Kidney (tissue), 22 donors: ENCODE measurements at places on chromosomes 5 and 9. TPM values are rescaled to one million over a fixed set of nuclear protein-coding genes. Genes with fewer than 3 reads are reported as not detected.
A peak's percentile ranks its signal among the peaks of the same experiment; 100 is the strongest.

- H3K4me1 ChIP-seq, result no peaks in the 10 kb centered on the region
- no peaks in the 10 kb centered on the region for H3K27me3 ChIP-seq
- H3K4me3 ChIP-seq, result no peak overlapping the region
- no peaks in the 10 kb centered on the region for H3K36me3 ChIP-seq
Measured at GRCh38 chr5:112491257-112491656, 72.2 kb upstream of the EPB41L4A start.

DNA sequence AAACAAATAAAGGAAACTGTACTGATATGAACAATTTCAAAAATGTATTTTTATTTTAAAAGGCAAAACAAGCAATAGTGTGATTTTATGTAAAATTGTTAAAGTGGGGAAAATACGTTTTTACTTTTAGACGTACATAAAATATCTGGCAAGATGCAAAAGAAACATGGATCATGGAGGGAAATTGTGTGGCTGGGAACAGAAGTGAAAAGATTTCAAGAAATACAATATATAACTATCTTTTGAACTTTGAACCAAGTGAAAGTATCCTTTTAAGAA lies 1.5 kb upstream of the ZNF367 start:
- no peak for DNase-seq
- H3K36me3 ChIP-seq, result no peaks in the 10 kb centered on the region
- peak overlapping the region; percentile 47 for H3K4me3 ChIP-seq
- peak overlapping the region; percentile 99 for H3K27ac ChIP-seq
- no peaks in the 10 kb centered on the region for H3K27me3 ChIP-seq

- H3K27ac ChIP-seq, result peak overlapping the region; percentile 75
- no peaks in the 10 kb centered on the region for H3K27me3 ChIP-seq
- DNase-seq, result no peak
- H3K4me1 ChIP-seq, result peaks cover 24% of the 10 kb centered on the region
Measured at GRCh38 chr9:4066120-4066519, 233.7 kb downstream of the GLIS3 start.

NR2F1-AS1 gene
- total RNA-seq, result 13.0 TPM

DNA sequence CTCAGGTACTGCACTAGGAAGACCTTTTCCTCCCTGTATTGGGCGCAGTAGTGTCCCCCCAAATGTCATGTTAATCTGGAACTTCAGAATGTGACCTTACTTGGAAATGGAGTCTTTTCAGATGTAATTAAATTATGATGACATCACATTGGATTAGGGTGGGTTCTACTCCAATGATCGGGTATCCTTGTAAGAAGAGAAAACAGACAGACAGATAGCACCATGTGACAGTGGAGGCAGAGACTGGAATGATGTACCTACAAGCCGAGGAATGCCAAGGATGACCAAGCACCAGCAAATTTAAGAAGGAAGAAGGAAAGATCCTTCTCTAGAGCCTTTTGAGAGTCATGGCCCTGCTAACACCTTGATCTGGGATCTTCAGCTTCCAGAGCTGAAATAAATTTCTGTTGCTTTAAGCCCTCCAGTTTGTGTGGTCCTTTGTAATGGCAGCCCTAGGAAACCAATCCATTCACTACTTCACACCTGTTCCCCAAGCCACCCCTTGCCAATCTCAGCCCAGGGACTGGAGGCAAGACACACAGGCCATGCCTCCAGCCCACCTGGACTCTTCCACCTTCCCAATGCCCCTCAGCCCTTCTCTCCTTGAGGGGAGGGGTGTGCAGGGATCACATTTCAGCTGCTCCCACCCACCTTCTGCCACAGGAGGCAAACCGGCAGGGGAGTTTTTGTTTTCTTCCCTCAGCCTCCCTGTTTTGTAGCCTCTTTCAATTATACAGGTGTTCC lies 1.6 kb downstream of the CCNJL start:
- H3K27me3 ChIP-seq, result no peaks in the 10 kb centered on the region
- H3K36me3 ChIP-seq, result no peaks in the 10 kb centered on the region
- H3K4me1 ChIP-seq, result peaks cover 2% of the 10 kb centered on the region
- no peak overlapping the region for H3K27ac ChIP-seq
- H3K4me3 ChIP-seq, result no peak overlapping the region
- DNase-seq, result no peak

DNA sequence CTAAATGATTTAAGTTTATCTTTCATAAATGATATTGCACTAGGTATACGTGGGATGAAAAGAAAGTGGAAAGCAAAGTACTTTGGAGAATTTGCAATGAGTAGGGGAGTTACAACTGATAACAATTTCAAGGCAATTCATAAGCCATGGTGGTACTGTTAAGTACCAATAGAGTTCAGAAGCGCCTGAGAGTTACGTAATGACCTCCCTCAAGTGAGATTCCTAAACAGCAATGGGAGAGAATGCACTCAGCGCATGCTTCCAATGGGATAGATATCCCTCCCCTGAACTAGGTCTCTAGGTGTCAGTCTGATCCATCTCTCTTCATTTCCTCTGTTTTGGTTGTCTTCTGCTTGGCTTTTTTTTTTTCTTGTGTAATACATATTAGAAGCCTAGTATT lies 249.3 kb downstream of the NNT start:
- no peak overlapping the region for H3K27ac ChIP-seq
- no peak overlapping the region for H3K4me3 ChIP-seq
- H3K27me3 ChIP-seq, result no peaks in the 10 kb centered on the region
- no peak for DNase-seq
- no peaks in the 10 kb centered on the region for H3K4me1 ChIP-seq
- H3K36me3 ChIP-seq, result no peaks in the 10 kb centered on the region

- H3K36me3 ChIP-seq, result no peaks in the 10 kb centered on the region
- H3K4me3 ChIP-seq, result no peak overlapping the region
- no peak overlapping the region for H3K27ac ChIP-seq
- H3K27me3 ChIP-seq, result no peaks in the 10 kb centered on the region
- no peak for DNase-seq
Measured at GRCh38 chr5:154110716-154111115, 71.9 kb downstream of the MFAP3 start.

ADAMTSL1 gene
- 27.3 TPM for total RNA-seq

DNA sequence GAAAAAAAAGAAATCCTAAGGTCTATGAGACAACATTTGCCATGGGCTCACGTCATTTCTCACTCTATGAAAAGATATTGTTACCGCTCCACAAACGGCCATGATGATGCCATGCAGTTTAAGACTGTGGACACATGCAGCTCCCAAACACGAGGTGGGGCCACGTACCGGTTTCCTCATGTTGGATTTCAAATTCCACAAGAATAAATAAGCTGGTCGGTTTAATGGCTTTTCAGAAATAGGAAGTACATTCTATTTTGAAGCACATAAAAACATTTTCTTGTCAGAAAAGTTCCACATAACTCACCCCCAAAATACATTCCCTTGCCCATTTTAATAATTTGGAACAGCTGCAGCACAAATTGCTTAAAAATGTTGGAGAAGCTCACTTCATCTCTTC lies 130.6 kb downstream of the MYO10 start:
- H3K27me3 ChIP-seq, result no peaks in the 10 kb centered on the region
- no peak overlapping the region for H3K4me3 ChIP-seq
- no peak overlapping the region for H3K27ac ChIP-seq
- H3K36me3 ChIP-seq, result no peaks in the 10 kb centered on the region

DNA sequence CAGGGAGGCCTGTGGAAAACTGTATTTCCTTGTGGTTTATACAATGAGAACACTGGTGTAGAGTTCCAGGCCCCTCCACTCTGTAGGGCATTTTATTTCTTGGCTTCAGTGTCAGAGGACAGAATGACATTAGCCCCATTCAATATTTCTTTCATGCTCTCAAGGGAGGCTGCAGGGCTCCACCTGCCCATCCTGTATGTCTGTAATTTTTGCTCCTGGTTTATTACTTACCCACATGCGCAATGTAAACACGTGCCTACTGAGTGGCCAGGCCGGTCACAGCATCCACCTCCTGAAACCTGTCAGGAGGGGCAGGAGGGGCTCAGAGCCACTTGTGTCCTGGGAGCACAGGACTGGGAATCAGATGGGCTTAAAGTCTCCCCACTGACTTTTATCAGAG lies 82.4 kb downstream of the GADD45G start:
- no peaks in the 10 kb centered on the region for H3K27me3 ChIP-seq
- H3K4me1 ChIP-seq, result peaks cover 19% of the 10 kb centered on the region
- no peaks in the 10 kb centered on the region for H3K36me3 ChIP-seq

- no peak overlapping the region for H3K27ac ChIP-seq
- peak; percentile 52 for DNase-seq
- H3K4me1 ChIP-seq, result no peaks in the 10 kb centered on the region
- no peaks in the 10 kb centered on the region for H3K36me3 ChIP-seq
- H3K4me3 ChIP-seq, result no peak overlapping the region
Measured at GRCh38 chr9:136769710-136770191, 5.4 kb upstream of the LCN15 start.

DNA sequence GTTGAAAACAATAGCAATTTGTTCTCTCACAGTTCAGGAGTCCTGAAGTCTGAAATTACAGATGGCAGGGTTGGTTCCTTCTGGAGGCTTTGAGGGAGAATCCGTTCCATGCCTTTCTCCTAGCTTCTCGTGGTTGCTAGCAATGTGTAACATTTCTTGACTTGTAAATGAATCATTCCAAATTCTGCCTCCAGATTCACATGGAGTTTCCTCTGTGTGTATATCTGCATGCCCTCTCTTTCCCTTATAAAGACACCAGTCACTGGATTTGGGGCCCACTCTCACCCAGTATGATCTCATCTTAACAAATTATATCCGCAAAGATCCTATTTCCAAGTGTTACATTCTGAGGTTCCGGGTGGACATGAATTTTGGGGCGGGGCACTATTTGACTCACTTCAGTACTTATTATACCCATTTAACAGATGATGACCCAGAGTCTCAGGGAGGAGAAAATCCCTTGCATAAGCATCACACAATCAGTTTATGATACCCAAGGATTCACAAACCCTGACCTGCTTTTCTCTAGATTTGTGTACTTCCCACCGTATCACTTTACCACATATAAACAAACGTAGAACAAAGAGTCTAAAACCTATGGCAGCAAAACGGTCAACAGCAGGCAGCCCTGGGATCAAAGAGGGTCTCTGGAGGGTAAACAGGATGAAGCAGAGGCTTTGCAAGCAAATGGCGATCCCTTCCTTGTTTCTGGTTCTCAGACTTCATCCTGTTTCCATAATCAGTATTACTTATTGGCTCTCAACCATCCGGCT lies 93.7 kb downstream of the C9orf152 start:
- H3K4me3 ChIP-seq, result no peak overlapping the region
- no peaks in the 10 kb centered on the region for H3K36me3 ChIP-seq
- H3K27ac ChIP-seq, result no peak overlapping the region
- peaks cover 10% of the 10 kb centered on the region for H3K4me1 ChIP-seq

DNA sequence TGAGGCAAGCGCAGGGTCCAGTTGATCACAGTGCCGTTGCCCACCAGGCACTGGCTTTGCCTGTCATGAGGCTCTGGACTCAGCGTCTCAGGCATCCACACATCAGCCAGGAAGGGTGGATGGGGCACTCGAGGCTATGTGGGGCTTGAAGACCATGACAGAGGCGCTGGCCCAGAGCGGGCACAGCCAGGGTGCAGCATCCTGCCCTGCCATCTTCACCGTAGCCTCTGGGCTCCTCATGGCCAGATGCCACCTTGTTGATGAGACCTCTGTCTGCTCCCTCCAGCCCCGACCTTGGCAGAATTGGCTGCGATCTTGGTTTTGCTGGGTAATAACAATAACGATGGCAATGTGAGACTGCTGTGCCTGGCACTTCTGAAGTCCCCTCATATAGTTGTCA lies 404.2 kb upstream of the IRX2 start:
- no peak for DNase-seq
- H3K4me3 ChIP-seq, result no peak overlapping the region
- no peaks in the 10 kb centered on the region for H3K27me3 ChIP-seq
- no peak overlapping the region for H3K27ac ChIP-seq
- no peaks in the 10 kb centered on the region for H3K36me3 ChIP-seq

GRCh38 chr5:3300726-3301125 lies 294.9 kb upstream of the IRX1 start:
- no peaks in the 10 kb centered on the region for H3K36me3 ChIP-seq
- no peaks in the 10 kb centered on the region for H3K27me3 ChIP-seq
- H3K27ac ChIP-seq, result no peak overlapping the region
- H3K4me1 ChIP-seq, result no peaks in the 10 kb centered on the region

DNA sequence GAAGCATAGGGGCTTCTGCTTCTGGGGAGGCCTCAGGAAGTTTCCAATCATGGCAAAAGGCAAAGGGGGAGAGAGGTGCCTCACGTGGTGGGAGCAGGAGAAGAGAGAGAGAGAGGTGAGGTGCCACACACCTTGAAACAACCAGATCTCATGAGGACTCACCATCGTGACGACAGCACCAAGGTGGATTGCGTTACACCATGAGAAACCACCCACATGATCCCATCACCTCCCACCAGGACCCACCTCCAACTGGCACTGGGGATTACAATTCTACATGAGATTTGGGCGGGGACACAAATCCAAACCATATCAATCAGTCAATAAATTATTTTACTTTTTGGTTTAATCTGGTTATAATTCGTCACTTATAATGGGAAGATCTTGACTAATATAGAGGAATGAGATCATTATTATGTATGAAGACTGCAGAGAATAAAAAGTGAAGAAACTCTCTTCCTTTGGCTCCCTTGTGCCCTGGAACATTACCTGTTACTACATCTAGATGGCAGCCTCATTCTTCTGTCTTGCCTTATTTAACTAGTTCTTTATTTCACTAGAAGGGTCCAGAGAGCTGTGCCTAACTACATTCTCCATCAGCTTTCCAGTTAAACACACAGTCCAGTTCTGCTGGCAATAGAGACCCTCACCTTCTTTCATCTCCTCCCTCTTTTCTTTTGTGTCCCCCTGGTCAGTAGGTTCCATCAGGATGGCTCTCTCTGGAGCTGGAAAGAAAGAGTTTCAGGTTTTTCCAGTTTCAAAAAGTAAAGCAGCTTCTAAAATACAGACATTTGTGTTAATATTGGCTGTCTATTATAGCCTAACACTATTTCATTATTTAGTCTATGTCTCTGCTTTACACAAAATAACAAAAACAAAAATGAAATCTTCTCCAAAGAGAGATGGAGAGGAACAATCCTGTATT lies 21.7 kb upstream of the SPINK7 start:
- no peaks in the 10 kb centered on the region for H3K4me1 ChIP-seq
- H3K4me3 ChIP-seq, result no peak overlapping the region
- H3K27ac ChIP-seq, result no peak overlapping the region
- H3K27me3 ChIP-seq, result no peaks in the 10 kb centered on the region

SEC16A gene
- total RNA-seq, result 67.1 TPM

SHC3 gene
- total RNA-seq, result 1.5 TPM

- DNase-seq, result peak; percentile 19
- H3K27ac ChIP-seq, result no peak overlapping the region
- H3K27me3 ChIP-seq, result no peaks in the 10 kb centered on the region
- no peaks in the 10 kb centered on the region for H3K36me3 ChIP-seq
- H3K4me3 ChIP-seq, result no peak overlapping the region
Measured at GRCh38 chr5:158599157-158599556, 500.6 kb downstream of the EBF1 start.

- H3K4me1 ChIP-seq, result no peaks in the 10 kb centered on the region
- no peaks in the 10 kb centered on the region for H3K36me3 ChIP-seq
Measured at GRCh38 chr9:88005240-88005639, 30.9 kb upstream of the CDK20 start.

GRCh38 chr9:131641618-131642495 lies 96.5 kb downstream of the PRRT1B start:
- no peak for DNase-seq
- H3K27me3 ChIP-seq, result no peaks in the 10 kb centered on the region

- peak overlapping the region; percentile 18 for H3K27ac ChIP-seq
- DNase-seq, result no peak
- no peaks in the 10 kb centered on the region for H3K27me3 ChIP-seq
- H3K4me3 ChIP-seq, result peak overlapping the region; percentile 69
- peaks cover 18% of the 10 kb centered on the region for H3K4me1 ChIP-seq
Measured at GRCh38 chr5:35194635-35195471, 35.4 kb downstream of the PRLR start.
